AG09309 (cell line): ENCODE measurements at places on chromosomes 13 and 19.

GRCh38 chr13:48066310-48066989, 28.5 kb downstream of the MED4 start:
- no peak for DNase-seq

GRCh38 chr13:98940325-98941001, 37.4 kb downstream of the DOCK9 start:
- DNase-seq, result no peak

- no peak for DNase-seq
These were observed 75.4 kb upstream of the ARHGEF7 start for GRCh38 chr13:111039735-111040134.

- no peak for DNase-seq
These were observed 41.4 kb upstream of the ZNF83 start for GRCh38 chr19:52679598-52679997.

DNA sequence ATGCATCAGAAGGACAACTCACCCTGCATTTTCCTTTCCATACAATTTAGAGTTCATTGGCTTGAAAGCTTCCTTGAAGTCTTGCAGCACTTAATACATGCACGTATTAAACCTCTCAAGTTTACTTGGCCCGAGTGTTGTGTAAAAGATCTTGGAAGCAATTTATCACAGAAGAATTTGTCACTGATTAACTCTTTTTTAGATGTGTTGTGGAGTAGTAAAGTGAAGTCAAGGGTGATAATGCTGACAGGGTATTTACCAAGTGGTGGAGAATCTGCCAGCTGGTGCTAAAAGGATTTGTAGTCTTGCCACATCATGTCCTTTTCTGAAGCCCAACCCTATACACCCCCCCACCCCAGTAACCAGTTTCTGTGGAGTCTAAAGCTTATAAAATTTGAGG, 421.0 kb upstream of the MIR17HG start:
- DNase-seq, result no peak

DNA sequence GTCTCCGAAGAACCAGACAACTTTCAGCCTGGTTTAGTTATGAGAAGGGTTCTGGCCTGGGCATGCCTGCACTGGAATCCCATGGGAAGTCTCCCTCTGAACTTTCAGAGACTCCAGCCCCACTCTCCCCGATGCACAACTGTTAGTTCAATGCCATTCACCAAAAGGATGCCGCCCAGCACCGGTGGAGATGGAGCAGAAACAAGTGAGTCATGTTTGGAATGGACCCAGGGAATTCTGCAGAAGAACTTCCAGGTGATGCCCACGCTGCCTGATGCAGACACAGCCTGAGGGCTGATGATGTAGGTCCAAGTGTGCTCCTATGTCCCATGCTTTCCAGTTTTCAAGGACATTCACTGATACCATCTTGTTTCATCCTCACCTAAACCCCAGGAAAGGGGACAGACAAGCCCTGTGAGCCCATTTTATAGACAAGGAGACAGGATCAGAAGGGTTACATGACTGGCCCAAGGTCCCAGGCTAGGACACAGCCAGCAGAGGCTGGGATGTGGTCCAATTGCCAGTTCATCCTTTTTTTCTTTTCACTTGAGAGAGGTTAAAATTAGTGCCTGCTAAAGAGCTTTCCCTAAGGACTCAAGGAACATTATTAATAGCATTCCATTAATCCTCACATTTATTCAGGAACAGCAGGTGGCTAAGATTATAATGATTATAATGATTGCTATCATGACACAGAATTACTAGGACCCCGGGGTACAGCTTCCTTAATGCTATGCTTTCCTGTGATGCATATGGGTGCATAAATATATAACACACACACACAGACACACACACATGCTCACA, 39.5 kb downstream of the SIAH3 start:
- no peak for DNase-seq

DNA sequence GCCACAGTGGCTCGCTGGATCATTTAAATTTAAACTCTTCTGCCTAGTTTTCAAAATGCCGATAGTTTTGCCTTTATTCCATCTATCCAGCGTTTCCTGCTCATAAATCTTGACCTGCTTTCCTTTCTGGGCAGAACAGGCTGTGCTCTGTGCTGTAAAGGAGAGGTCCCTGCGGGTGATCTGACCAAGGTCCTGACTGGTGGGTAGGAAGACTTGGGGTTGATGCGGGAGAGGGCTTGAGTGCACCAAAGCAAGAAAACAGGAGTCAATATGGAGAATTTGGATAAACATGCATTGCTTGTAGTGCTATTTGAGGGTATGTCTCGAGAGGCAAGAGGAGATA, 533.6 kb downstream of the MYO16 start:
- DNase-seq, result no peak

GRCh38 chr19:1103132-1103707, 574 bp upstream of the GPX4 start:
- DNase-seq, result no peak

DNA sequence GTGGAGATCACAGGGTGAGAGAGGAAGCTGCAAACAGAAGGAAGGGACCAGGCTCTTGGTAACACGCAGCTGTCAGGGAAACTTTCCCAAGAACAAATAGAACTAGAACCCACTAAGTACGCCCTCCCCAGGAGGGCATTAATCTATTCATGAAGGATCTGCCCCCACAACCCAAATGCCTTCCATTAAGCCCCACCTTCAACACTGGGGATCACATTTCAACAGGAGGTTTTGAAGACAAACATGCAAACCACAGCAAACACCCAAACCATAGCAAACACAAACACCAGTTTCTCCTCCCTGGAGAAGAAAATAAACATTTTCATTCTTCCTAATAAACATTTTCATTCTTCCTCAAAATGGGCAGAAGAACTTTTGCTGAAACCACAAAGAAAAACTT, 329.6 kb downstream of the EFNB2 start:
- DNase-seq, result no peak

DNA sequence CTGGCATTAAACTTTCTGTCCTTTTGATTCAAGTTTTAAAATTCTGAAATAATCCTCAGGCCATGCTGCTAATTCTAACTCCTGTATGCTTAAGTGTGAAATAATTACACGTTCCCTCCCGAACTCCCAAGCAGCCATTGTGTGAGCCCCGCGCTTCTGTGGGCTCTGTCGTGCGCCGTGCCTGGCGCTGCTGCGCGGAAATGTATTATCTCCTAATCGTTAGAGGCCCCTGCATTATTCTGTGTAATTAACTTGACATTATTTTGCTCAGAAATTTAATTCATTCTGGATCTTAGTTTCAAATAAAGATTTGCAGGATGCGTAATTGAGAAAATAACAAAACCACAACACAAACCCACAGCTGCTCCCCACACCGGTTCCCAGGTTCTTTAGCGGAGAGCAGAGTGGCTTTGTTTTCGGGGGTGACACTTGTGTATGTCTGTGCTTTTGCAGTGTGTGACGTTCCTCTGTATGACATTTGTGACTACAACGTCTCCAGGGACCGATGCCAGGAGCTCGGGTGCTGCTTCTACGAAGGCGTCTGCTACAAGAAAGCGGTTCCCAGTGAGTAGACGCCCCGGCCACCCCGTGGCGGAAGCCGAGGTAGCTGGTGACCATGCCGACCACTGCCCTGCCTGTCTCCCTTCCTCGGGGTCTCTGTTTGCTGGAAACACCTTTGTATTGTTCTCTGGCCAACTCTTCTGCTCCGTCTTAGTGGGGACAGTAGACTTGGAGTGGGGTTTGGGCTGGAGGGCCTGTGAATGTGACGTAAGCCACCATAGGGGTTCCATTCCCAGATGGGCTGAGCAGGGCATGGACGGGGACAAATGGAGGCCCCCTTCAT, 7.5 kb downstream of the TEX29 start:
- DNase-seq, result no peak

- DNase-seq, result no peak
These were observed 3.5 kb downstream of the C19orf67 start for GRCh38 chr19:14081797-14082674.

DNA sequence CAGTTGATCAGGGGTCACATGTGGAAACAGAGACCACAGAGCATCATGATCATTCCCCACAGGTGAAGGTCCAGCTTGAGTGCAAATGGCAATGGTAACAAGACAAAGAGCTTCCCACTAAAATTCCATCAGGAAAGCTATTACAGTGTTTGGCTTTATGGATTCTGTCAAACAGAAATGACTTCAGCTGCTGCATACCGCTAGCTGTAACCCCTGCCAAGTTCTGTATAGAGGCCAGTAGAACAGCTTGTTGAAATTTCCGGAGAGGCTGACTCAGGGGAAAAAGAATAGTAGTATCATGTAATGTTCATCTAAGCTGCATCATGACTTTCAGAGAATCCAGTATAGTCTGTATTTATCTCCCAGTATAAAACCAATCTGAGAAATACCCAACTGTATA, 1704.7 kb downstream of the SLITRK5 start:
- DNase-seq, result no peak

GRCh38 chr13:50934735-50935435, 25.3 kb downstream of the RNASEH2B start:
- DNase-seq, result no peak

DNA sequence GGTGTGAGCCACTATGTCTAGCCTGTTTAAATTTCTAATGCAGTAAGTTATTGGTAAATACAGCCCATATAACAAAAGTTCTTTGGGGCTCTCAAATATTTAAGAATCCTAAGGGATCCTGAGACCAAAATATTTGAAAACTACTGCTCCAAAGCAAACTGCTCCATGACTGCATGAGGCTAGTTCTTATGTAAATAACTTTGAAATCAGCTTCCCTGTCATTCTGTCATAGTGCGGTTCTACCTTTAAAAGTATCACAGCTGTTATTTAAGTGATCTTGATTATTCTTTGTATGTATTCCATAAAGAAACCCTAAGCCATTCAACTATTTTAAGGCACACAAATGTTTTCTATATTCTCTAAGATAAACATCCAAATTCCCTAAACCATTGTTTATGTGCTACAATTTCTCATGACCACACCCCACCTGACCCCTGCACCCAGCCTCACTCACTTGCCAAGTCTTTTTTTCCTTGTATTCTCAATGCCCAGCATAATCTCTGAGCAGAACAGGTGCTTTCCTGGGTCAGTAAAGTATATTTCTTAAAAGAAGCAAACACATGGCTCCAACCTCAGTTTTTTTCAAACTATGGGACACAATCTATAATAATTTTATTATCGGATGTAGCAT, 146.6 kb downstream of the RNF17 start:
- DNase-seq, result no peak

DNA sequence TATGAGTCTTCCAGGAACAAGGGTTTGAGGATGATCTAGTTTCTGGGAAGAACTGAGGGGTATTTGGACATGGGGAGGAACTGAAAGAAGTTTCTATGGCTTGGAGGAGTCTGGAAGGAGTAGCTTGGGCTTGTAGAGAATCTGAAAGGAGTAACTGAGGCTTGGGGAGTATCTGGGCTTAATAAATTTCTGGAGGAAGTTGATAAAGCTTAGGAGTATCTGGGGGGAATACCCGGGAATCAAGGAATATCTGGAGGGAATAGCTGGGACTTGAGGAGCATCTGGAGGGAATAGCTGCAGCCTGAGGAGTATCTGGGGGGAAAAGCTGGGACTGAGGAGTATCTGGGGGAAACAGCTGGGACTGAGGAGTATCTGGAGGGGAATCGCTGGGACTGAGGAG, 16.0 kb downstream of the FSD1 start:
- no peak for DNase-seq

DNA sequence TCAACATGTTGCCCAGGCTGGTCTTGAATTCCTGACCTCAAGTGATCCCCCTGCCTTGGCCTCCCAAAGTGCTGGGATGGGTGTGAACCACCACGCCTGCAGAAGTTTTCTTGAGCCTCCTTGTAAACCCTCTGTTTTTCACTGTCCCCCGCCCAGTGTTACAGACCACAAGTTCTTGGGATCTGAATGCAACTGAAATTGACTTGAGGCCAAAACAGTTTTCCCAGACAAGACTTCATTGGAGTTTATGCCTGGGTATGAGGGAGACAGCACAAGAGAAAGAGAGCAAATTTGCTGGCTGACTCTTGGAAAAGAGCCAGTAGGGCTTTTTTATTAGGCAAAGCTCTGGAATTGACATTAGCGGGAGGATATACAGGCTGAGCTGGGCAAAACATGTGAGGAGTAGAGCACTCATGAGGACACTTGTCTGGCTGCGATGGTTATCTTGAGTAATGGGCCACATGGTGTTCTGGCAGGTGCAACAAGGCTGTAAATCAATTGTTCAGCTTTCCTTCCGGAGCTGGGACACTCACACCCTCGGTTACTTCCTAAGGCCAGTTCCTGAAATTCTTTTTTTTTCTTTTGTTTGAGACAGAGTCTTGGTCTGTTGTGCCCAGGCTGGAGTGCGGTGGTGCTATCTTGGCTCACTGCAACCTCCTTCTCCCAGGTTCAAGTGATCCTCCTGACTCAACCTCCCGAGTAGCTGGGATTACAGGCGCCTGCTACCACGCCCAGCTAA, 12.7 kb upstream of the HNRNPL start:
- DNase-seq, result peak; percentile 59

GRCh38 chr13:109002934-109003333, 373.5 kb downstream of the MYO16 start:
- DNase-seq, result no peak

GRCh38 chr13:94795292-94795691, 82.9 kb upstream of the SOX21 start:
- DNase-seq, result no peak

GRCh38 chr19:45981350-45981749, 7.7 kb upstream of the NOVA2 start:
- no peak for DNase-seq

DNA sequence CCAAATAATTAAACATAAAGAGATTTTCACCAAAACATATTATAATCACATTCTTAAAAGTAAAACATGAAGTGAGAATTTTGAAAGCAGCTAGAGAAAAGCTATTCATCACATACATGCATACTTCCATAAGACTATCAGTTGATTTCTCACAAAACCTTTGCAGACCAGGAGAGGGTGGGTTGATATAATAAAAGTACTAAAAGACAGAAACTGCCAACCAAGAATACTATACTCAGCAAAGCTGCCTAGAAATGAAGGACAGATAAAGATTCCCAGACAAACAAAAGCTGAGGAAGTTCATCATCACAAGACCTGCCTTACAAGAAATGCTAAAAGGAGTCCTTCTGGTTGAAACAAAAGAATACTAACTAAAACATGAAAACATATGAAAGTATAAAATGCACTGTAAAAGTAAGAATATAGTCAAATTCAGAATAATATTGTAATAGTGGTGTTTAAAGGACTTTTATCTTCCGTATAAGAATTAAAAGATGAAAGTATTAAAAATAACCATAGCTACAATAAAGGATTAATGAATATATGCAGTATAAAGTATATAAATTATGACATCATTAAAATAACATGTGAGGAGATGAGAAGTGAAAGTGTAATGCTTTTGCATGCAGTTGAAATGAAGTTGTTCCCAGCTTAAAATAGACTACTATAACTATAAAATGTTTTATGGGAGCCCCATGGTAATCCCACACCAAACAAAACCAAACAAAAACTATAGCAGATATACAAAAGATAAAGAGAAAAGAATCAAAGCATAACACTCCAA, 76.2 kb downstream of the RXFP2 start:
- DNase-seq, result no peak

DNA sequence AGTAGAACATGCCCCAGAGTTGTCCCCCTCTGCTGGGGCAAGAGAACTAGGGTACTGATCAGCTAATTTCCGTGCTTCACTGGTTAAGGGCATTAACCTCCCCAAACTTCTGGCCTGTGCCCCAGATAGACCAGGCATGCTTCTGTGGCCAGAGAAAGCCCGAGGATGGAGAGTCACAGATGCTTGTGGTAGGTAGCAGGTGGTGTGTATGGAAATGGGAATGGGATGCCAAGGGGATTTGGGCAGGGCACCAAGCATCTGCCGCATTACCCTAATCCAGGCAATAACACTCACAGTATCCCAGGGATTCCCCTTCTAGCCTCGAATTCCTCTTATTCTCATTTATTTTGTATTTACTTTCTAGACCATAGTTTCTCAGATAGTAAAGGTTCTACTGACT, 124.8 kb upstream of the KLF12 start:
- DNase-seq, result no peak
